ENCODE measurements at places on chromosomes 16 and 17.

DNA sequence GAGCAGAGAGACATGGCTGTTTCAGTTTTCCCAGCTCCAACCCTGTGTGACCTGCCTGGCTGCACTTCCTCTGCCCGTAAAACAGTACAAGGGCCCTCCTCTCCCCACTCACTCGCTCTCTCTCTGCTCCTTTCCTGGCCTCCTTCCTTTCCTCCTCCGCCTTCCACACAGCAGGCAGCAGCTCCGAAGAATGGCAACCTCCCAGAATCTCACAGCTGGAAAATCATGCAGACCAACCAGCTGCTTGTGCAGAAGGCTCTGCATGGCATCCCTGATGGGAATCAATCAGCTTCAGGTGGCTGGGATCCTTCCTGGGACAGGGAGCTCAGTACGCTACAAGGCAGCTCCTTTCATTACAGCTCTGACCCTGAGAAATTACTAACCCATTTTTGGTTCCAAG is 27.4 kb downstream of the TMEM132E start:
- DNase-seq: no peak

- no peak for DNase-seq
Measured at GRCh38 chr16:58495521-58496331, 4.2 kb upstream of the NDRG4 start.

DNA sequence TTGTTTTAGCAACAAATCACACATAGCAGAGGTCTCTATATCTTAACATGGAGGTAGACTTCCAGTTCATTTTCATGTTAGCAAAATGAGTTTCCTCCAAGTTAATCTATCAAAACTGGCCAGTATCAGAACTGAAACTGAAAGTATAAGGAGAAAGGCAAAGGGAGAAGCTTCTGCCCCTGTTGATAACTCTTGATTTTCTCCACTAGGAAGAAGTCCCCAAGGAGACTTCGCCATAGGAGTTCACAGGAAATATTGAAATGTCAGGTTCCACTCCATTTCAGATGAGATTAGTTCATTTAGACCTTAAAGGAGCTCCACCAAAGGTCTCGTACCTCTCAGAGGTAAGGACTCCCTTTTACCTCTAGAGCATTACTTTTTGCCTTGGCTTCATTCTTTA is 1.2 kb upstream of the OGFOD3 start:
- DNase-seq: no peak

DNA sequence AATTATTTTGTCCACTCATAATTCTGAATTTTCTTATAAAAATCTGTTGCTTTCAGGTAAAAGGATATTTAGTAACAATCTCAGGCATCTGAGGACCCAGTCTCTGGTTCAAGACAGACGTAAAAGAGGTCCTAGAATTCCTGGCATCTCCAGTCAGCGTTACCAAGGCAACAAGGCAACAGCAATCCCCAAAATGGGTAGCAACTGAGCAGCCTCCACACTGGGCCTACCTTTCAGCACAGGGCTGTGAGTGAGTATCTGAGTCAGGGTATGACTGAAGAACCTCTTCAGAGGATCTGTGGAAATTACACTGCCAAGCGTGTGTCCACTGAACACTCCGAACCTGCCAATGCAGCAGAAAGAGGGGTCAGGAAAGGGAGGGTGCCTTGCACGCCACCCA is 20.8 kb downstream of the FANCA start:
- no peak for DNase-seq

GRCh38 chr16:85518398-85519049 is 94.6 kb upstream of the GSE1 start:
- no peak for DNase-seq

DNA sequence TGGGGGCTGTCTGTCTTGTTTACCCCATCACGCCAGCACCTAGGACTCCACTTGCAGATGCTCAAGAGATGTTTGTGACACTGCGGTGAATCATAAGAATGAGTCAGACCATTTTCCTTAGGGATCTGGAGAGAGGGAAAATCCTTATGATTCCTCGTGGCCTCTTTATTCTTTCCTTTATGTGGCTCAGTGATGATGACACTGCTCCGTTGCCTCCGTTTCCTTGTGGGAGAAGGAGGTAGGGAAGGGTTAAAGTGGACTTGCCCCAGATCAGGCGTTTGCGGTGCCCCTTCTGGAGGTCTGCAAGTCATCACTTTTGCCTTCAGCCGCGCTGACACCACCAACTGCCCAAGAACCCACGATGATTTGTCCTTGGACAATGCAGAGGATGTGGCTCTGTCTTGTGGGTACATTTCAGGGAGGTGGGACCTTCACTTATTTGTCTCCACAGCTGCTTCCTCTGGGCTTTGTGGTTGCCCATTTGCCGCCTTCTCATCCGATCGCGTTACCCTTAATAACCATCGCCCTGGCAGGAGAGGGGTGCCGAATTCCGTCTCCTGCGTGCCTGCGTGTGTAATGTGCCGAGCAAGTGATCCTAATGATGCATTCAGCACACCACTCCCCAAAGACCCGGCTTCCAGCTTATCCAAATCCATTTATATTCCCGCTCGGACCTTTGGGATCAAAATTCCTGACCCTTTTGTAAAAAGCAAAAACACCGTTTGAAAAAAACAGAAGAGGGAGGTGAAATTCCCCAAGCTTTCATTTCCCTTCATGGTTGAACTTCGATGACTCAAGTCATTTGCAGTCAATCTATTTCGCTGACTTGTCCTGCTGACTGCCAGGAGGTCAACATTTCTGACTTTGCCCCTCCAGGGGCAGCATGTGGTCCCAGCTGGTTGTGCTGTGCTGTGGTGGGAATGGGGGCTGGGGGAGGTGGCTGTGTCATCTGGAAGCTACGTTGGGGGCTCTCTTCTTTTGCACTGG is 87.2 kb upstream of the IRX3 start:
- DNase-seq: no peak

DNA sequence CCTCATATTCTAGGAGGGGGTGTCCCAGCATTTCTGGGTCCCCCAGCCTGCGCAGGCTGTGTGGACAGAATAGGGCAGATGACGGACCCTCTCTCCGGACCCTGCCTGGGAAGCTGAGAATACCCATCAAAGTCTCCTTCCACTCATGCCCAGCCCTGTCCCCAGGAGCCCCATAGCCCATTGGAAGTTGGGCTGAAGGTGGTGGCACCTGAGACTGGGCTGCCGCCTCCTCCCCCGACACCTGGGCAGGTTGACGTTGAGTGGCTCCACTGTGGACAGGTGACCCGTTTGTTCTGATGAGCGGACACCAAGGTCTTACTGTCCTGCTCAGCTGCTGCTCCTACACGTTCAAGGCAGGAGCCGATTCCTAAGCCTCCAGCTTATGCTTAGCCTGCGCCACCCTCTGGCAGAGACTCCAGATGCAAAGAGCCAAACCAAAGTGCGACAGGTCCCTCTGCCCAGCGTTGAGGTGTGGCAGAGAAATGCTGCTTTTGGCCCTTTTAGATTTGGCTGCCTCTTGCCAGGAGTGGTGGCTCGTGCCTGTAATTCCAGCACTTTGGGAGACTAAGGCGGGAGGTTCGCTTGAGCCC is 11.6 kb downstream of the STH start:
- no peak for DNase-seq

- DNase-seq: no peak
Measured at GRCh38 chr17:19337712-19338023, 24.9 kb downstream of the B9D1 start.

GRCh38 chr17:80465327-80465974 is 11.0 kb downstream of the NPTX1 start:
- no peak for DNase-seq

DNA sequence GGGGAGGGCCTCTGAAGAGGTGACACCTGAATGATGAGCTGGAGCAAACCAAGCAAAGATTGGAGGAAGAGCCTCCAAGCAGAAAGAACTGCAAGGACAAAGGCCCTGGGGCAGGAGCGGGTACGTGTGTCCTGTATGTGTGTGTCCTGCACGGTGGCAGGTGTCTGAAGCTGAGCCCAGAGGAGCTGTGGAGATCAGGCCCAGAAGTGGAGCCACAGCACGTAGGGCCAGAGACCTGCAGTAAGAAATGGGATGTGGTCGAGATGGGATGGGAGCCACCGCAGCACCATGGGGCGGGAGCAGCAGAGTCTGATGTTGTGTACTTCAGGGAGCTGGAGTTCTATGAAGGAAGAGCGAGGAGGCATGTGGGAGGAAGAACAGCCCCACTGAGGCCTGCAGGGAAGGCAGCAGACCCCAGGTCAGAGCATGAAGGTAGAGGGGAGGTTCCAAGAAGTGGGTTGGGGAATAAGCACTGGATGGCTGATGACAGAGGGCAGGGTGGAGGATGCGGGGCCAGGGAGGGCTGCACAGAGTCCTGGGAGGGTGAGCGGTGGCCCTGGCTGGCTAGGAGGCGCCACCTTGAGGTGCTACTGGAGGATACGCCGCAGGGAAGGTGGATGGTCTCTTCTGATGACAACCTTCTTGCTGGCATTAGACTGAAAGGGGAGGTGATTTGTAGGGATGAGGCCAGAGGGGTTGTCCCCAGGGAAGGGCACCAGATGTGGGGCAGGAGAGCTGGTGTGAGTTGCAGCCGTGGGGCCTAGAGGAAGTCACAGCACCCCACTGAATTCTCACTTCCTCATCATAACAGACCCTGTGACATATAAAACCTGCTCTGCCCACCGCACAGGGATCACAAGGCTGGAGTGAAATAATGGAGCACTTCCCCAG is 10.6 kb upstream of the CETP start:
- DNase-seq: peak; percentile 51

GRCh38 chr16:85915125-85915845 is 16.3 kb downstream of the IRF8 start:
- no peak for DNase-seq

- no peak for DNase-seq
Measured at GRCh38 chr17:74558882-74559519, 8.3 kb downstream of the CD300H start.

GRCh38 chr16:13098536-13098935 is 197.1 kb downstream of the SHISA9 start:
- DNase-seq: no peak

All from stimulated activated CD4-positive, alpha-beta T cell treated with anti-CD3 and anti-CD28 coated beads, Interleukin-15, amount 100 ng/mL, for 48 hours (primary cell).